ENCODE measurements at places on chromosomes 4 and X.

DNA sequence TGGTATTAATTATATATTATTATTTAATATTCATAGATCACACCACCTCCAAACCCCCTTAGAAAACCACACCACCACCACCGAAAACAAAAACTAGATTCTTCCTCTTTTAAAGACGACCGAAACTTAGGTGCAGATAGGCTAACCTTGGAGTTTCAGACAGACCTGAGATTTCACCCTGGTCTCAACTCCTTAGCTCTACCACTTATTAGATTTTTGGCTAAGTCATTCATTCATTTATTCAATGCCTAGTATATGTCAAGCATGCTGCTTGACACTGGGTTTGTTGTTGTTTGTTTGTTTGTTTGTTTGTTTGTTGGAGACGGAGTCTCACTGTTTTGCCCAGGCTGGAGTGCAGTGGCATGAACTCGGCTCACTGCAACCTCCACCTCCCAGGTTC is 9.5 kb upstream of the BMP2K start:
- DNase-seq = no peak

DNA sequence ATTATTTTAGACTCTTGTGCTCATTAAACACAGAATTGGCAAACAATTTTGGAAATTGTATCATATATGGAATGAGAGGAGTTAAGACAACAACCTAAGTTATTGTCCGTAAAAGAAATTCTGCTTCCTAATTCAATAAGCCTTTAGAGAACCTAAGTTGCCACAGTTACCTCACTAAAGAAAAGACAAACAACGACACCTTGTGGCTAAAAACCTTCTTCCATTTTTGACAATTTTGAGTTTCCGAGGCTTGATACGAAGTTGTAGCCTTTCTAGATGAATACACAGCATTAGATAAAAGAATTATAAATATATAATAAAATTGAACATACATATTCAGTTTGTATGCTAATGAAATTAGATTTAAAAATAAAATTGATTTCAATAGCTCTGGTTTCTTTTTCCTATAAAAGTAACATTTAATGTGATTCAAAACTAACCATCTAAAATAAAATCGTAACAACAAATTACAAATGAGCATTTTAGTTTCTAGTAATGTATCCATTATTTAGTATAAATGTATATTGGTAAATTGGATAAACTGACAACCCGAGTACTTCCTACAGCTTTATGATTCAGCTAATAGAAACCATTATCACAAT is 275.1 kb downstream of the GPM6A start:
- peak; percentile 69 for DNase-seq

DNA sequence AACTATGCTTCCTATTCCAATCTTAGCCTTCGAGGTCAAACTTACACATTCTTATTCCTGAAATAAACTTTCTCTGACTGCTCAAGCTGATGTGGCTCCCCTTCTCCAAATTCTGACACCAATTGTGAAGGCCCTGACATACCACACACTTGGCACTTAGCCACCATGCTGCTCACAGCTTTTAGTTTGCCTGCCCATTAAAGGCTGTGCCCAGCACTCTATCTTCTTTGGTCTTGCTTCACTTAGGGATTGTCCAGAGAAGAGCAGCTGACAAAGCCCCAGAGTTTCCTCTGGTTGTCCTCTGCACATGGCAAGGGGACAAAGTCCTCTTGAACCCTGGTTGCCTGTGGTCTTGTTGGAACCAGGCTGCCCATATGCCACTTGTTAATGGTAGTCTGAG is 126.1 kb downstream of the ARHGEF9 start:
- no peak for DNase-seq

GRCh38 chr4:25609976-25610375 is 45.7 kb upstream of the SLC34A2 start:
- DNase-seq = no peak

DNA sequence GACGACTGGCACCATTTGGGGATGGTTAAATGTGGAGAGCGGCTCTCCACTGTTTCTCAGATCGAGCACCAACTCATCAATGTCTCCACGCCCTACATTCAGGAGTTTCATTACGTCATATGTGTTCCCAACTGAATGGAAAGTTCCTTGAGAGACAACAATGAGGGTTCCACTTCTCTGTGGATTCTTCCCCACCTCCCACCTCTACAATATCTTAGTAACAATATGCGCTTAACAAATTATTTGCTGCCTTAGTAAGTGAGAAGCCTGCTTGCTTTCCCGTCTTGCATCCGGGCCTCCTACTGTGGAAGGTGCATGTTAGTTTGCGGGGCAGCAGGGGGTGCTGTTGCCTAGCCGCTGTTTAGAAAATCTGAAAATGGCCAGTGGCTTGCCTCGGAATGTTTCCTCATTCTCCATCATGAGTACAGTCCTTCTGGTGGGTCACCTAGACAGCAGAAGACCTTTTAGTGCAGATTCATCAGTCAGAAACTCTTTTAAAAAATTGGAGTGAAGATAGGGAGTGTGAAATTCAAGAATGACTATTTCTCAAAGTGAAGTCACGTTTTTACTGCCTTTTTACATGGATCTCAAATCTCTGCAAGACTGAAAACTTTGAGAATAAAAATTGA is 55.7 kb downstream of the PHOX2B start:
- DNase-seq = peak; percentile 70

- DNase-seq = no peak
Observed at GRCh38 chr4:7320206-7320797, 114.4 kb downstream of the PSAPL1 start.

GRCh38 chr4:10033191-10033881 is 12.0 kb upstream of the SLC2A9 start:
- peak; percentile 64 for DNase-seq

DNA sequence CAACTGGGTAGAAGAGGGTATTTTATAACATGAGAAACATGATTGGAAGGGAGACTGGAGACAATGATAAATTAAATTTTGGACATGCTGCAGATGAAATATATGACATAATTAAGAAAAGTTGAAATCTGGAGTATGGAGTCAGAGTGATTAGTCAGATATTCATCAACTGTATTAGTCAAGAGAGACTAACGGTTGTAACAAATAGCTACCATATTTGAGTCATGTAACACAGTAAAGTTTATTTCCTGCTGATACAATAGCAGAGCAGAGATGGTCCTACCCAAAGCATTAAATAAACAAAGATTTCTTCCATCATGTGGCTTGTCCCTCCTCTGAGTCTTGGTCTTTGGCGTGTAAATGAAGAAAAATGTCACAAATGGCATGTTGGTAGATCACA is 321.3 kb downstream of the GALNTL6 start:
- peak; percentile 17 for DNase-seq

DNA sequence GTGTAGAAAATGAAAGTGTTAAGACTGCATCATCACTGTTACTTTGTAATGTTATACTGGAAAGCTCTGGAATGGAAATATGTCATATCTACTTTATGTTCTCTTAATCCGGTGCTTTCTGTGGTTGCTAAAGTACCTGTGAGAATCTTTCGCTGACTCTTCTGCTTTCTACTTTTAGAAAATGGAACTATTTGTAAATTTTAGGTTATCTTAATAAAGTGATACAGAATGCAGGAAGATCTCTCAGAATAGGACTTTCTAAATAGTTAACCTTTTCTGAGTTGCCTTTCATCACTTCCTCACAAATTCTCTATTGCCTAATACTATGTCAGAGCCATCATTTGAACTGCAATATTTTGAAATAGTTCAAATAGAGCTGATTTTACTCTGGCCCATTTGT is 69.3 kb downstream of the BMP2K start:
- DNase-seq = no peak

DNA sequence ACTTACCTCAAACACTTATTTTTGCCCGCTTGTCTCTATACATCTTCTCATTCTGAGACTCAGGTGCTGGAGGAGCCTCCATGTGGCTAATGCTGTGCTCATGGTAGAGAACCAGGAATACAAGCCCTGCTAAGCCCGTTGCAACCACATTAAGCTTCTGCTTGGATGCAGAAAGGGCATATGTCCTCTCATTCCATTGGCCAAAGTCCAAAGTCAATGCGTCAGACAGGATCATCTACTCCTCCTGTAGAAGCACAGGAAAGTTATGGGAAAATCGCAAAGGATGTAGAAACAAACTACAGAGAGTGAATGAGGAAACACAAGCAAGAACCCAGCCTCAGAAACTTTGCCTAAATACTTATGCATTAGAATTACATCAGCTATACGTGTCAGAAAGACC is 124.5 kb upstream of the AGA start:
- no peak for DNase-seq

DNA sequence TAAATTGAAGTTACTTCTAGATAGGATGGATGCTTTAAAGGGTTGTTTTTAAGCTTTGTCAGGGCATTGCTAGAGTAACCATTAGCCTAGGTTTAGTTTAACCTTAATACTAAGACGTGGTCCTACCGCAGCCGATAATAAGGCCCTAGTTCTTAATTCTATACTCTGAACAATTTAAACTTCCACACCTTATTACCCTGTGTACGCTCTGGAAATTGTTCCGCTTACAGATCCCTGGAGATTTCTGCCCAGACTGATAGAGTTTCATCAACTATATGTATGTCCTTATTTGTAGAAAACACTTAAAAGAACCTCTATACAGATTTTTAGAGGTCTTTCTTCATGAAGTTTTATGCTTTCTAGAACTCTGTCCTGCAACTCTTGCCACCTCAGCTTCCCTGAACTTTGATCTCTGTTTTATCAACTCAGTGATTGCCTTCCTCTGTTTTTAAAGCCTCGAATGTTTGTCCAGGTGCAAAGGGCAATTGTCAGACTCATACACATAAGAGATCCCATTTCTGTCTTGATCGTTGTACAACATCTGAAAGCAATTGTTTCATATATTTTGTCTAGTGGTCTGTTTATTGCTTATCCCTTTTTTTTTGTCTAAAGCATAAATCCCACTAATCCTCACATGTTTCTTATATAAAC is 71.1 kb upstream of the VCX start:
- DNase-seq = no peak

GRCh38 chrX:149982310-149982709 is 44.0 kb upstream of the EOLA2 start:
- DNase-seq = no peak

- peak; percentile 67 for DNase-seq
Observed at GRCh38 chr4:148056879-148057278, 325.0 kb downstream of the ARHGAP10 start.

- no peak for DNase-seq
Observed at GRCh38 chrX:9376111-9376510, 88.7 kb upstream of the TBL1X start.

GRCh38 chrX:14476205-14476604 is 53.1 kb upstream of the GLRA2 start:
- no peak for DNase-seq

DNA sequence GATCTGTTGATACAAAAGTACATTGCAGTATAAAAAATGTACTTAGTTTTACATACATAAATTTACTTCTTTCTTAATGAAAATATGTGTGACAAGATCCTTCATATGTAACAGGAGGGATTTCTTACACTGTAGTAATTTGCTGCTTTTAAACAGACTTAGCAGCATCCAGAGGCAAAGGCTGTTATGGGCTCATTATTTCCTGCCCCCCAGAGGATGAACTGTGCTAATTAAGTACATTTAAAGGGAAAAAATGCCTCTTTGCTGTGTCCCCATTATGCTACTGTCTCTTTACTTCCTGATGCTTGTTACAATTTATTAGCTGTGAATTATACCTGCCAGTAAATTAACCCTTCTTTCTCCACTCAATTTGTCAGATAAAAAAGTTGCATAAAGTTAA is 47.1 kb downstream of the NDST3 start:
- no peak for DNase-seq

- DNase-seq = no peak
Observed at GRCh38 chrX:108250654-108251579, 159.3 kb downstream of the ATG4A start.

DNA sequence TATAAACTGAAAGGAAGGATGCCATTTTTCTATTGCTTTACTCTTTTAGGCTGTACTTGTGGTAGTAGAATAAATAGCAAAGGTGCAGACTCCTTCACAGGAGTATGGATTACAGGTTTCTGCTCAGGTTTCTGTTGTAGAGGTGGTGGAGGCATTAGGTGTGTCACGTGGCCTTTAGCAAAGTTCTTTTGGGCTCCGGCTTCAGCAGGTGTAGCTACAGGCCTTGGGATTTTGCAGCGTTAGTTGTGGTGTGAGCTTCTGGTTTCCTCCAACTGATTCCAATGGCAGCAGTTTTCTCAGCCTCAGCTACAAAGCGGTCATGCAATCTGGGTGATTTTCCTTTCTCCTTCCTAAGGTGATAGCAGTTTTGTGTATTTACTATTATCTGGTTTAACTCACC is 255.8 kb upstream of the GK2 start:
- DNase-seq = no peak

DNA sequence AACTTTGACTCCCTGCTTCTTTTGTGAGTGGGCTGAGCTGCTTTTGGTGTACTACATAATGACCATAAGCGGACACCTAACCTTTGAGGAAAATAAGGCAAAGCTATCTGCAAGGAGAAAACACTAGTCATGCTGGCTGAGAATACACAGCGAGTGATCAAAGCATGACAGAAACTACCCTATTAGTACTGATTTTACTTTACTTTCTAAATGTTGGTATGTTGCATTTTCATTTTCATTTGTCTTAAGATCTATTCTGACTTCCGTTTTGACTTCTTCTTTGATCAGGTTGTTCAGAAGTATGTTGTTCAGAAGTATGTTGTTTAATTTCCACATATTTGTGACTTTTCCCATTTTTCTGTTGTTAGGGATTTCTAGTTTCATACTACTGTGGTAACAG is 361.1 kb downstream of the TRAM1L1 start:
- DNase-seq = no peak

GRCh38 chr4:74583757-74584156 is 138.8 kb downstream of the AREG start:
- DNase-seq = peak; percentile 64

All from epithelial cell of esophagus (primary cell).